Activated CD4-positive, alpha-beta T cell treated with anti-CD3 and anti-CD28 coated beads, Interleukin-2, amount 50 U/mL, for 4 hours (primary cell): ENCODE measurements at places on chromosomes 16 and 17.

DNA sequence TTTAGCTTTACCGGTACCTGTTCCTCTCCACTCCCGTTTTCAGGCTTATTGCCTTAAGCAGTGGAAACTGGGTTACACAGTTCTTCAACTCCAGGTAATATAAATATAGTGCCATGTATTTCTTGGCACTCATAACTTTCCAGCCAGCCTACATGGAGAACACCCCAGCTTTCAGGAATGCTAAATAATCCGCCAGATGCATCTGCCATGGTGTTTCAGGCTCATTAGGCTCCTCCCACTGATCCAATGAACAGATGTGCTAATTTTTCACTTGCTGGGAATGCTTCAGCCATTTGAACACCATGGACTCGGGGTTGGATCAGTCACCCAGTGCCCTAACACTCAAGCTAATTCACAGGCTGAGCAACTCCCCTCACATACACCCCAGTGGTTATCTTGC lies 4.6 kb downstream of the ANKFN1 start:
- DNase-seq: no peak

DNA sequence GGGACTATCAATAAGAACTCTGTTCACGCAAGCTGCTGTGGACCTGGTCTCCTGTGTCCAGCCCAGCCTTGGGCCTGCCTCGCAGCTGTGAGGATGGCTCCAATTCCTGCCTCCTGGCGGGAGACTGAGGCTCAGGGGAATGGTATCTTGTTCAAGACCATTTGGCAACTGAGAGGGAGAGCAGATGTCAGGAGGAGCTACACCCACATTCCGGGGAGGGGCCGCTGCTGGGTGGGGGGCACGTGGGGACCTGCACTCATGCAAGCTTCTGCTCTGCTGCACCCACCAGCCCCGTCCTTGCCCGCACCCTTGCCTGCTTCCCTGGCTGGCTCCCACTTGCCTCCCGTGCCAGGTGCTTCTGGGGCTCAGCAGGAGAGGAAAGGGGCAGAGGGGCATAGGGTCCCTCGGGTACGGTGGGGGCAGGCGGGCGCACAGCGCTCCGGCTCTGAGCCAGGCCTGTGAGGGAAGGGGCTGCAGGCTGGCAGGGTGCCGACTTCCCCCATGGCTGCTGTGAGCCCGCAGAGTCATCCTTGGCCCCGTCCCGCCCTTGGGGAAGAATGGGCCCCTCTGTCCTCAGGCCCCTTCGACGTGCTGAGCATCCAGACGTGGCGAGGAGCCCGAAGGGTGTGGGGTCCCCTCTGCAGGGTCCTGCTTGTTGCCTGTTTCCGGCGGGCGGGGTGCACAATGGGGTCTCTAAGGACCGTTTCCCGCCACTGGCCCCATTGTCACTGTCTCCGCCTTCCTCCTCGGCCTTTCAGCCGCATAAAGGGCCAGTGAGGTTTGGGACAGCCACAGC lies 2.7 kb downstream of the METRN start:
- no peak for DNase-seq

DNA sequence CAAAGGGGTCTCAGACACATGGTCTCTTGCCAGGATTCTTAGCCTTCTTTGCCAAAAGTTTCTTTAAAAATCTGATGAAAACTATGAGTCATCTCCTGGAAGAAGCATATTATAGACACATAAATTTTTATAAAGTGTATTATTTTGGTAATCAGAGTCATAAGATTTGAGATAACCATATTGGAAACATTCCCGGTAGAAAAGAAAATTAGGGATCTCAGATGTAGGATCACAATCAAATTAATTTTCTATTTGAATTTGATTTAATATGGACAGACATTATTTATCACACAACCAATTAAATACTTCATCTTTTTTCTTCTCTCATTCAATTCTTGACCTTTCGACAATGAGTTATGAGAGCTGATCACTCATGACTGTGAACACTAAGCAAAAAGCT lies 347.7 kb upstream of the CDH8 start:
- no peak for DNase-seq

- DNase-seq: no peak
Observed at GRCh38 chr17:60959011-60959410, 281.4 kb downstream of the BCAS3 start.

- no peak for DNase-seq
Observed at GRCh38 chr16:2285731-2286191, 17.8 kb upstream of the RNPS1 start.

DNA sequence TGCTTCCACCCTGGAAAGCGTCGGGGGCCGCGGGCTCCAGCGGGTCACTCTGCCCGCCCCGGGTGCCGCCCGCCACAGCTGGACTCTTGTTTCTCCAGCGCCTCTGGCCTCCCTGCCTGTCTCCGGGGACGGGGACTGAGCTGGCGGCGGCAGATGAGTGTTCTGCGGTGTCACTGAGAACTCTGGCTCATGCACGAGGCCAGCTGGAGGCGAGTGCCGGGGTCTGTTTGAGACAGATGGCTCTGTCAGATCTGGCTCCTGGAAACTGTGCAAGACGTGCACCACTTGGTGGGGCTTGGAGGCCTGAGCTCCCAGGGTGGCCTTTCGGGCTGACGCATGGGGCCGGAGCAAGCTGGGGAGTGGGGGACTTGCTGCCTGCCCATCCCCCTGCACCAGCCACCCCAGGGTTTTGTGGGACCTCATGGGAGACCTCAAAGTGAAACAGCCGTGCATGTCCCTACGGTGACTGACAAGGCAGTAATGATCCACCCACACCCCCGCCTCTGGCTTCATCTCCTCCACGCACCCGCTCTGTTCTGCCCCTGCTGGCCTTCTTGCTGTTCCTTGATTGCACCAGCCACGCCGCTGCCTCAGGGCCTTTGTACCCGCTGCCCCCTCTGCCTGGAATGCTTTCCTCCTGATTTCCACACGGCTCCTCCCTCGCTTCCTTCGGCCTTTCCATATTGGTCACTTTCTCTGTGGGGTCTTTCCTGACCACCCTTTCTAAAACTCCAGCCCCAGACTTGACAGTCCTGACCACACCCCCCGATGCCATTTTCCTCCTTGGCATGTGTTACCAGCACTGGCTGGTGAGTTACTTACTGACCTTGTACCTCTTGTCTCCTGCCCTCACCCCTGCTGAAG lies 174.9 kb upstream of the CIBAR2 start:
- DNase-seq: no peak

GRCh38 chr17:57553526-57553925 lies 191.6 kb downstream of the CCDC182 start:
- no peak for DNase-seq

- no peak for DNase-seq
Observed at GRCh38 chr17:59972778-59973177, 8.2 kb upstream of the RNFT1 start.

- DNase-seq: no peak
Observed at GRCh38 chr17:10041287-10041612, 136.2 kb upstream of the RCVRN start.

DNA sequence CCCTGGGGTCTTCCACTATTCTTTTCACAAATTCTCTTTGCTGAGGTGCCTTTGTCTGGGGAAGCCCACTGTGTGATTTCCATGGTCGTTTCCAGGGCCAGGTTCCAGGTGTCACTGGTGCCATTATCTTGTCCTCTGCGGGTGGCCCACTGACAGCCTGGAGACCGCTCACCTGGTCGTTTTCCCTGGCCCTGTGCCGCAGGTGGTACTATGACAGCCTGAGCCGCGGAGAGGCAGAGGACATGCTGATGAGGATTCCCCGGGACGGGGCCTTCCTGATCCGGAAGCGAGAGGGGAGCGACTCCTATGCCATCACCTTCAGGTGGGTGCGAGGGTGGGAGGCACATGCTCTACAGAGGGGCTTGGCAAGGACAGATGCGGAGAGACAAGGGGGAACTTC lies 98.9 kb downstream of the SDR42E1 start:
- no peak for DNase-seq

DNA sequence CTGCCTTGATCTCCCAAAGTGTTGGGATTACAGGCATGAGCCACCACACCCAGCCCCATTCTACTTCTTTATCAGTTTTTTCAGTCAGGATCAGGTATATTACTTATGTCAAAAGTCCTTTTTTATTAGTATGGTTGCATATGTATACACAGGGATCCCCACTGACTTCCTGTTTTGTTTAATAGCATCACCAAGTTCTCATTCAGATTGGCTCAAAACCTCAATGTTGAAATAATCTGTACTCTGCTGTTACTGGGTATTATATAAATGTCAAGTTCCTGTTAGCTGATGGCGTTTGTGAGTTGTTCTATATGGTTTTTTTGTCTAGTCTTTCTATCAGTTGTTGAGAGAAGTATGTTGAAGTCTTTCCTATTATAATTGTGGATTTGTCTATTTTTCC lies 168.5 kb downstream of the BCAS3 start:
- no peak for DNase-seq
